Keratinocyte (primary cell): ENCODE measurements at places on chromosomes 11 and 22.
A peak's percentile ranks its signal among the peaks of the same experiment; 100 is the strongest.

- H3K27me3 ChIP-seq, result no peaks in the 10 kb centered on the region
- no peaks in the 10 kb centered on the region for H3K36me3 ChIP-seq
- no peak overlapping the region for H3K27ac ChIP-seq
- H3K4me3 ChIP-seq, result no peak overlapping the region
- H3K4me1 ChIP-seq, result no peaks in the 10 kb centered on the region
- no peak for DNase-seq
These were observed 35.5 kb downstream of the SPATA19 start for GRCh38 chr11:133809569-133810491.

DNA sequence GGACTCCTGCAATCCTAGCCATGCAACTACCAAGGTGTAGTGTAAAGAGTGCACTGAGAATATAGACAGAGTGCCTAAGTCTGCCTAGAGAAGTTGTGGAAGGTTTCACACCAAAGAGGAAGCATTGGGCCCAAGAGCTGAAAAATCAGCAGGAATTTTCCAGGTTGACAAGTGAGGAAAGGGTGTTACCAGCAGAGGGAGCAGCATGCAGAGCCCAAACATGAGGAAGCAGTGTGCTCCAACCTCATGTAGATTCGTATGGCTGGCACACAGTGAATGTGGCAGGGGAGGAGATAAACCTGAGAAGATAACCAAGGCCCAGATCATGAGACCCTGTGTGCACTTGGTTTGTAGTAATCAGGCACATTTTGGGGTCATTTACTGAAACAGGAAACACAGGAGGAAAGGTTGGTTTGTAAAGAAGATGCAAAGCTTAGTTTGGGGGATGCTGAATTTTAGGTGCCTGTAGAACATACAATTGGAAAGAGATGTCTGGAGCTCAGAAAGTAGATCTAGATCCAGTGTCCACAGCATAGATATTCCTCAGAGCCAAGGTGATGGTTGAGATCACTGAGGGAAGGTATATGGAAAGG, 1.7 kb downstream of the HPX start:
- no peaks in the 10 kb centered on the region for H3K36me3 ChIP-seq
- no peaks in the 10 kb centered on the region for H3K27me3 ChIP-seq
- no peak for DNase-seq
- no peak overlapping the region for H3K4me3 ChIP-seq

DNA sequence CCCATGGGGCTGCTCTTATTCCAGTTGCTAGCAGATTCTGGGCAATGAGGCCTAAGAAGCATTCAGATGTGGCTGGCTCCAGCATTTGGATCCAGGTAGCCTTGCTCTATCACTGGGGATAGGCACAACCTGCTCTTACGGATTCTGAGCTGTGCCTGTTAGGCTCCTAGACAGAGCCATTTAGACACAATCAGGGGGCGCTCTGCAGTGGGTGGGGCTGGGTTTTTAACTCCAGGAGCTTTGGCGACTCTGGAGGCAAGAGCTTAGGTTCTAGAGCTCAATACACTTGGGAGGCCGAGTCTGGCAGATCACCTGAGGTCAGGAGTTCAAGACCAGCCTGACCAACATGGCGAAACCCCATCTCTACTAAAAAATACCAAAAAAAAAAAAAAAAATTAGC, 32.0 kb downstream of the KCNC1 start:
- no peaks in the 10 kb centered on the region for H3K36me3 ChIP-seq
- H3K27me3 ChIP-seq, result no peaks in the 10 kb centered on the region
- no peak overlapping the region for H3K4me3 ChIP-seq
- H3K4me1 ChIP-seq, result no peaks in the 10 kb centered on the region
- no peak for DNase-seq

DNA sequence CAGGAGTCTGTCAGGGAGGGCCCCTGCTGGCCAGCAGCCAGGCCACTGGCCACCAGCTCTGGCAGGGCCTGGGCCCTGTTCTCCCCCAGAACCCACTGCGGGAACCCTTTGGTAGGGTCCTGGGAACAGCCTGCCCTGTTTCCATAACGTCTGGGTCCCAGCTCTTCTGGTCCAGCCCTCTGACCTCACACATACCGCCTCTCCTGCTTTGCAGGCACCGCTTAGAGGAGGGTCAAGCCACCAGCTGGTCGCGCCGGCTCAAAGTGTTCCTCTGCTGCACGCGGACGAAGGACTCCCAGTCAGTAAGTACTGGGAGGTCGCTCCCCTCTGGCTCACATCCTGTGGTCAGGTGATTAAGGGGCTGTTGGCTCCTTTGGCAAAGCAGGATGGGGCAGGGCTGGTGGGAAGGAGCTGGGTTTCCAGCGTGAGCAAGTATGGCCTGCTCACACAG, 26.6 kb upstream of the MYRF start:
- no peak for DNase-seq
- H3K4me1 ChIP-seq, result peaks cover 17% of the 10 kb centered on the region
- peaks cover 56% of the 10 kb centered on the region for H3K27me3 ChIP-seq
- H3K27ac ChIP-seq, result no peak overlapping the region

- H3K27me3 ChIP-seq, result no peaks in the 10 kb centered on the region
- no peak overlapping the region for H3K4me3 ChIP-seq
- no peaks in the 10 kb centered on the region for H3K4me1 ChIP-seq
- no peak for DNase-seq
- H3K27ac ChIP-seq, result no peak overlapping the region
- H3K36me3 ChIP-seq, result no peaks in the 10 kb centered on the region
These were observed 50.7 kb downstream of the OTOG start for GRCh38 chr11:17597770-17598169.

DNA sequence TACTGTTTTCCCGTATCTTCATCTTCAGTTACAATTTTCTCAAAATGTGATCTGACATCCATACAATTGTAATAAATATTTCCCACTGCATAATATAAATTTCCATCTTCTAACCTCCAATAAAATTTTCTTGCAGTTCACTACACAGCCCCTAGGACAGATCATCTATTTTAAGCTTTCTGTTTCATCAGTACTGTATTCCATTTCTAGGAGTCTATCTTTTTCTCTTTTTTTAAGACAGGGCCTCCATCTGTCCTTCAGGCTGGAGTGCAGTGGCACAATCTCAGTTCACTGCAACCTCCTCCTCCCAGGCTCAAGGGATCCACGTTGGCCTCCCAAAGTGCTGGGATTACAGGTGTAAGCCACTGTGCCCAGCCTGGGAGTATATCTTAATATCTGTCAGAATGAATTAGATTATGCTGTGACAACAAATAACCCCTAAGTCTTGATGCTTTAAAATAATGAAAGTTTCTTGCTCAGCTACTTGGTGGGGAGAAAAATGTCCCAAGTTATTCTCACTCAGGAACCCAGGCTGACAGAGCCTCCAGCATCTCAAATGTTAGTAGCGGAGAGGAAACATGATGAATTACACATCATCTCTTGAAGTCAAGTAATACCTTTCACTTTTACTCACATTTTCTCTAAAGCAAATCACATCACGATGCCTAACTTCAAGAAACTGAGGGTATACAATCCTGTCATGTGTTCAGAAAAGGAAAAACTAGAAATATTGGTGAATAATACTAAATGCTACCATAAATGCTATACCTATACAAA, 92.2 kb downstream of the BUD13 start:
- peaks cover 2% of the 10 kb centered on the region for H3K27me3 ChIP-seq
- no peak for DNase-seq
- H3K4me1 ChIP-seq, result no peaks in the 10 kb centered on the region
- H3K27ac ChIP-seq, result no peak overlapping the region
- no peak overlapping the region for H3K4me3 ChIP-seq
- H3K36me3 ChIP-seq, result no peaks in the 10 kb centered on the region

DNA sequence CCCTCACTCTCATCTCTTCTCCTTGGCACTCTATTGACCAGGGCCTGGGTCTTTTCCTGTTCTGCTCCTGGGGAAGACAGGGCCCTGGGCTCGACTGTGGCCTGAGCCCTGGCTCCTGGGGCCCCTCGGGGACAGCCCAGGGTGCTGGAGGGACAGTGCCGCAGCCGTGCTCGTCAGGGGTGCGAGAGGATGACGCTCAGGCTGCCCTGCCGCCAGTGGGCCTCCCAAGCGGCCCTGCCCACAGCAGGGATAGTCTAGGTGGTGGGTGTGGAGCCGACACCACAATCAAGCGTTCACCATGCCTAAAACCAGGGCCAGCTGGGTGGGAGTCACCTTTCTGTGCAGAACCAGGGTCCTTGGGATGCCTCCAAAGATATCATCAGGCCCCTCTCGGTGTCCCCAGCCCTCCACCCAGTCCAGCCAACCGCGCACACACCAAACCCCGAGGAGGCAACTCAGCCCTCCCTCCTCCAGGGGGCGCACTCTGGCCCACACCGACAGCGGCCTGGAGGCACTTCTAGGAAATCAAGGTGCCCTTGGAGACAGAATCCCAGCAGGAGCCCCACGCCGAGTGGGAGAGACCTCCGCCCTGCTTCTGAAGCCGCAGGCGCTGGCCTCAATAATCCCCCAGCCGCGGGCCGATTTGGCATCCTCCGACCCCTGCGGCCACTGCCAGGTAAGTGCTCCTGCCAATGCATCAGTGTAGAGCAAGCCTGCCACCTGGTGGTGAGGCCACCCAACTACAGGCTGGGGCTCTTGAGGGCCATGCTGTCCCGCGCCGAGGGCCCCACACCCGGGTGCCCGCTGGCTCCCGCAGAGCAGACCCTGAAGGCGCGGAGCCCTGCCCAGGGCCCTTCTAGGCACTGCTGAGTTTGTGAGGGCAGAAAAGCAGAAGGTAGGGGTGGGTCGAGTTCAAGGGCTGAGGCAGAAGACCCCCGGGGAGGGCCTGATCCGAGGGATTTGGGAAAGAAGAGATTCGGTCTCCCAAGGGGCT, 496.4 kb downstream of the BUD13 start:
- DNase-seq, result peak; percentile 41
- H3K4me3 ChIP-seq, result peak overlapping the region; percentile 62
- no peaks in the 10 kb centered on the region for H3K27me3 ChIP-seq
- no peaks in the 10 kb centered on the region for H3K36me3 ChIP-seq
- no peak overlapping the region for H3K27ac ChIP-seq

GRCh38 chr11:11587122-11587521, 34.7 kb downstream of the GALNT18 start:
- no peaks in the 10 kb centered on the region for H3K27me3 ChIP-seq
- H3K36me3 ChIP-seq, result no peaks in the 10 kb centered on the region
- DNase-seq, result no peak
- no peak overlapping the region for H3K4me3 ChIP-seq

DNA sequence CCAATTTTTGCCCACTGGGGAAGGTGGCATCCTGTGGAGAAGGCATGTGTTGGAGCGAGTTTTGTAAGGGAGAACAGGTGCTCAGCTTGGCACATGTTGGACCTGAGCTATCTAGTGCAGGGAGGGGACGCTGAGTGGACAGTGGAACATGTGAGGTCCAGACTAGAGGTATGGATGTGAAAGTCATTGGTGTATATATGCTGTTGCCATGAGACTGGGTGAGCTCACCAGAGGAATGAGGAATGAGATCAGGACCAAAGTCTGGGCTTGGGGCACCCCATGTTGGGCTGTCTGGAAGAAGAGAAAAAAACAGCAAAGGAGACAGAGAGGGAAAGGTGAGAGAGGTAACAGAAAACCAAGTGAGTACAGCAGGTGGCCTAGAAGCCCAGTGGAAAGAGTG, 12.3 kb upstream of the SYT7 start:
- peaks cover 24% of the 10 kb centered on the region for H3K27me3 ChIP-seq
- H3K4me3 ChIP-seq, result no peak overlapping the region
- no peak for DNase-seq

DNA sequence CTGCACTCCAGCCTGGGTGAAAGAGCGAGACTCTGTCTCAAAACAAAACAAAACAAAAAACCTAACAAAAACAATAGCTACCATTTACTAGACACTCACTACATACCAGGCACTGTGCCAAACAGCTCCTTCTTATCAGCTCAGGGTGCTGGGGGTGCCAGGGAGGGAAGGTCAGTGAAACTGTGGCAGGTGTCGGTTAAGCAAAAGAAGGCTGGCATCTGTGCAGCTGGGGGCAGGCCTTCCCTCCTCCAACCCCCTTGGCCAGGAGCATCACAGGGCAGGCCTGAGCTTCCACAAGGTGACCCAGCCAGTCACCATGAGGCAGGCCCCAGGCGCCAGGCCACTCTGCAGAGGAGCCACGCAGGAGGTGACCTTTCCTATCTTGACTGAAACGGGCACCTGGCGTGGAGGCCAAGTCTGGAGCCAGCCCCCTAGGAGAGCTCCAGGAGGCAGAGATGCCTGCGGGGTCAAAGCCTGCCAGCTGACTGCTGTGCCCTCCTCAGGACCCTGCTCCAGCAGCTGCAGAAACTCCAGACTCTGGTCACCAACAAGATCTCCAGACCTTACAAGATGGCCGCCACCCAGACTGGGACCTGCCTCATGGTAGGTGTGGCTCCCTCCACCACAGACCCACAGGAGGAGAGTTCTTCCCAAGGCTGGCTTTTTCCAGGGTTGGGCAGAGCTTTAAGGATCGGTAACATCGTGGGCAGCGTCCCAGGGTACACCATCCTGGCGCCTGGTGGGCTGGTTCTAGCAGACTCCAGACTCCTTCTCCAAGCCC, 31.3 kb upstream of the DGKZ start:
- peaks cover 3% of the 10 kb centered on the region for H3K27me3 ChIP-seq
- H3K4me1 ChIP-seq, result no peaks in the 10 kb centered on the region
- H3K27ac ChIP-seq, result no peak overlapping the region
- DNase-seq, result no peak

- no peaks in the 10 kb centered on the region for H3K27me3 ChIP-seq
- H3K4me1 ChIP-seq, result peaks cover 76% of the 10 kb centered on the region
- H3K4me3 ChIP-seq, result no peak overlapping the region
- peak overlapping the region; percentile 90 for H3K27ac ChIP-seq
- peak; percentile 86 for DNase-seq
These were observed 84.6 kb downstream of the ETS1 start for GRCh38 chr11:128502726-128503125.

GRCh38 chr11:95363708-95364107, 132.7 kb upstream of the SESN3 start:
- H3K27ac ChIP-seq, result no peak overlapping the region
- no peaks in the 10 kb centered on the region for H3K36me3 ChIP-seq
- peaks cover 35% of the 10 kb centered on the region for H3K4me1 ChIP-seq
- no peak overlapping the region for H3K4me3 ChIP-seq
- DNase-seq, result no peak

GRCh38 chr22:39545386-39546365, 13.1 kb upstream of the RPS19BP1 start:
- H3K36me3 ChIP-seq, result no peaks in the 10 kb centered on the region
- no peak overlapping the region for H3K27ac ChIP-seq
- H3K4me1 ChIP-seq, result no peaks in the 10 kb centered on the region
- H3K27me3 ChIP-seq, result peaks cover 3% of the 10 kb centered on the region
- H3K4me3 ChIP-seq, result no peak overlapping the region

DNA sequence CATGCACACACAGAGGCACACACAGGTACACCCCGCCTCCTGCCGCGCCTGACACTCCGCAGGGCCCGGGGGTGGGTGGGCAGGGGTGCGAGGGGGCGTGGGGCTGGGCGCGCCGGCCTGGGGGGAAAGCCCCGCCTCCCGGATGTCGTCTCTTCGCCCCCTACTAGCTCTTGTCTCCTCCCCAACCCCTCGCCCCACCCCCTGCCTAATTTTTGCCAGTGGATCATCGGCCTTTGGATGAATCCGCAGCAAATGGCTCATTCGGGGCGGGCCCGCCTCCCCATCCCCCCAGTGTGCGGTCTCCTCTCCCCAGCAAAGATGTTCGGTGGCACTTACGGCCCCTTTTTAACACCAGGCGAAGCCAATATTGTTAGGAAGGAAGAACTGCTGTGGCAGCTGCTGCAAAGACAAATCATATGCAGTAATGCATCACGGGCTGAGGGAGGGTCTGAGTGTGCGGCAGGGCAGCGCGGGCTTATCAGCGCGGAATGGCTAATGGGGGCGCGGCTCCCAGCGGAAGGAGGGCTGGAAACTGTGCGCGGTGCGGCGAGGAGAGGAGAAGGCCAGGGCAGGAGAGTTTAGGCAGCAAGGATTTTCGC, 13.4 kb upstream of the NECTIN1 start:
- H3K27me3 ChIP-seq, result peaks cover 45% of the 10 kb centered on the region
- no peaks in the 10 kb centered on the region for H3K36me3 ChIP-seq
- DNase-seq, result no peak
- no peak overlapping the region for H3K27ac ChIP-seq
- H3K4me3 ChIP-seq, result no peak overlapping the region
- no peaks in the 10 kb centered on the region for H3K4me1 ChIP-seq
